ENCODE measurements at places on chromosomes 13 and 19. TPM values are rescaled to one million over a fixed set of nuclear protein-coding genes. Genes with fewer than 3 reads are reported as not detected.

ZNF69 gene
- total RNA-seq: 11.8 TPM

MYADM gene
- total RNA-seq: 2.6 TPM

SPRED3 gene
- total RNA-seq: under 0.01 TPM

ZNF132 gene
- 1.3 TPM for total RNA-seq

ZNF560 gene
- not detected for total RNA-seq

KLK4 gene
- not detected for total RNA-seq

UBE2L5 gene
- not detected for total RNA-seq

ZNF497 gene
- total RNA-seq: 1.1 TPM

LRP3 gene
- total RNA-seq: 12.0 TPM

OR7C2 gene
- not detected for total RNA-seq

GGACT gene
- 4.9 TPM for total RNA-seq

NKG7 gene
- 2.0 TPM for total RNA-seq

LRG1 gene
- total RNA-seq: 57.8 TPM

CGB2 gene
- not detected for total RNA-seq

SNRPD2 gene
- 38.6 TPM for total RNA-seq

SWSAP1 gene
- total RNA-seq: 1.0 TPM

CYP4F12 gene
- total RNA-seq: 31.0 TPM

LSR gene
- total RNA-seq: 33.7 TPM

ANKRD10 gene
- total RNA-seq: 74.1 TPM

IZUMO2 gene
- total RNA-seq: not detected

IQCN gene
- total RNA-seq: 2.4 TPM

TSSK6 gene
- 2.3 TPM for total RNA-seq

ZNF296 gene
- 0.42 TPM for total RNA-seq

ZNF416 gene
- 2.9 TPM for total RNA-seq

TMEM150B gene
- 3.3 TPM for total RNA-seq

KCTD4 gene
- total RNA-seq: not detected

FAAP24 gene
- 0.25 TPM for total RNA-seq

F7 gene
- 80.0 TPM for total RNA-seq

LILRA2 gene
- total RNA-seq: 8.2 TPM

ZNF583 gene
- total RNA-seq: 2.5 TPM

CCDC61 gene
- total RNA-seq: 3.1 TPM

CYP2A7 gene
- not detected for total RNA-seq

MCF2L gene
- 12.8 TPM for total RNA-seq

LIM2 gene
- total RNA-seq: not detected

PCID2 gene
- total RNA-seq: 39.1 TPM

KLK15 gene
- not detected for total RNA-seq

HOMER3 gene
- total RNA-seq: 5.4 TPM

SULT2A1 gene
- total RNA-seq: 22.9 TPM

EDNRB gene
- 11.3 TPM for total RNA-seq

KIR3DL1 gene
- 0.08 TPM for total RNA-seq

DOHH gene
- total RNA-seq: 12.0 TPM

PALM gene
- total RNA-seq: 3.8 TPM

LRRC4B gene
- 1.0 TPM for total RNA-seq

POSTN gene
- total RNA-seq: 1.1 TPM

CABP5 gene
- total RNA-seq: not detected

Data from liver (tissue), 10 donors.